ENCODE measurements at places on chromosomes 5 and 9.

GRCh38 chr5:16935231-16936149 is 598 bp downstream of the MYO10 start:
- DNase-seq, result peak; percentile 55

GRCh38 chr9:31520301-31521085 is 864.0 kb upstream of the ACO1 start:
- no peak for DNase-seq

DNA sequence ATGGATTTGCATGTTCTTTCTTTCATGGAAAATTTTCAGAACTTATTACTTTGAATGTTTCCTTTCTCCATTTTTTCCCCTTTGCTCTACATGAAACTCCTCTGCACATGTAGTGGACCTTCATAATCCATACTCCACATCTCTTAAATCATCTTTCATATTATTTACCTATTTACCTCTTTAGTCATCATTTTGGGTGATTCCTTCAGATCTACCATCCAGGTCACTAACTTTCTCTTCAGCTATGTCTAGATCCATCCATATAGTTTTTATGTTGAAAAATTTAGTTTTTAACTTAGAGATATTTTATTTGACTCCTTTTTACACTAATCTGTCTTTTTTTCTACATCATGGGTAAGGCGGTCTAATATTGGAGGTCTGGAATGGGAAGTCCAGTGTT is 586.6 kb downstream of the NR2F1-AS1 start:
- DNase-seq, result no peak

DNA sequence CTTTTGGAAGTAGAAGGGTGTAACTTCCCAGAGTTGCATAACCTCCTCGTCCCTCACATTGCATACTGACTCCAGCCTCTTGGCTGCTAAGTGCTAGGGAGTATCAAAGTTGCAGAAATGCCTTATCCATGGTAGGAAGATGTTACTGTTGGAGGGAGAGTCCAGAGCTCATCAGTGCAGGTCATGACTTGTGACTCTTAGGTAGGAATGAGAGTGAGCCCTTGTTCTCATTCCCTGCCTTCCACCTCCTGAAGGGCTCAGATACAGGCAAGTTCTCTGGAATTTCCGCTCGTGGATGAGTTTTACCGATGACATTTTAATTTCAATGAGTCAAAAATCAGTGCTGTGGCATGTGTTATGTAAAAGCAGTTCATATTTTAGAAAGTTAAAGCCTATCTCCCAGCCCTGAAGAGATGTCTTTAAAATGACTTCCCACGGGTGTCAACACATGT is 17.0 kb downstream of the IRX1 start:
- DNase-seq, result no peak

DNA sequence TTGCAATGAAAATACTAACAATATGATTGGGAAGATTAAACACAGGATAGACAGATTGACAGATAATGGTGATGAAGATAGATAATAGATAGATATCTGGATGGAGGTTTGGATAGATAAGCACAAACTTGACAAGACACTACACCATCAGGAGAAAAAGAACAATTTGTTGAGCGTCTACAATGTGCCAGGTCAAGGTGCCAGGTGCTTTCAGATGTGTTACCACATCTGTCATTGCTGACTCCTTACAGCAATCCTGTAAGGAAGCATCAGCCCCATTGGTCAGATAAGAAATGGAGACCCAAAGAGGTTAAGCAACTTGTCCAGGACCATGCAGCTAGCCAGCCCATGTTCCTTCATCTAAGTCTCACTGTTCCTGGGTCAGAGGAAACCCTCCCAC is 1.6 kb upstream of the GABRP start:
- DNase-seq, result no peak

DNA sequence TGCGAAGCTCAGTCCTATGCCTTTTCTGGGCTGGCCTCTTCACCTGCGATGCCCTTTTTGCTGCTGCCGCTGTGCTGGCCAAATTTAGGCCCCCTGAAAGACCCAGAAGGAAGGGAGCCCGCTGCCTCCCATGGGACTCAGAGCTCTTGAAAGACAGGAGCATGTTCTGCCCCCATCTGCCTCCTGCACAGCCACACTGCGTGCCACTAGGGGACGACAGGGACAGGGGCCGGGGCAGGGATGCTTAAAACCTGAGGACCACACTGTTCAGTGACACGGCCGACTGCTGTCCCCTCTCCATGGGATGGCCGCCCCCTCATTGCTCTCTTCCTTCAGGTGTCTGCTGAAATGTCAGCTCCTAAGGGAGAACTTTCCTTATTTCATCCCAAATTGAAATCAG is 132.4 kb downstream of the ADAMTS2 start:
- no peak for DNase-seq

- no peak for DNase-seq
Observed at GRCh38 chr5:149789835-149790234, 59.7 kb downstream of the PPARGC1B start.

DNA sequence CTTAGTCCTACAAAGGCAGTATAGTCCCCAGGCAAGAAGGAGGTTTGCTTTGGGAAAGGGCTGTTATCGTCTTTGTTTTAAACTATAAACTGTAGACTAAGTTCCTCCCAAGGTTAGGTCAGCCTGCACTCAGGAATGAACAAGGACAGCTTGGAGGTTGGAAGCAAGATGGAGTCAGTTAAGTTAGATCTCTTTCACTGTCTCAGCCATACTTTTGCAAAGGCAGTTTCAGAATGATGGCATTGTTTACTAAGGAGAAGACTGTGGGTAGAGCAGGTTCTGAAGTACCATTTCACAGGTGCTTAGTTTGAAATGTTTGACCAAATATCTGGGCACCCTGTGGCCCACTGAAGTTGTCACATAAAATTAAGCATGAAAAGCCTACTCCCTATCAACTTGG is 19.4 kb downstream of the SNX24 start:
- DNase-seq, result no peak

DNA sequence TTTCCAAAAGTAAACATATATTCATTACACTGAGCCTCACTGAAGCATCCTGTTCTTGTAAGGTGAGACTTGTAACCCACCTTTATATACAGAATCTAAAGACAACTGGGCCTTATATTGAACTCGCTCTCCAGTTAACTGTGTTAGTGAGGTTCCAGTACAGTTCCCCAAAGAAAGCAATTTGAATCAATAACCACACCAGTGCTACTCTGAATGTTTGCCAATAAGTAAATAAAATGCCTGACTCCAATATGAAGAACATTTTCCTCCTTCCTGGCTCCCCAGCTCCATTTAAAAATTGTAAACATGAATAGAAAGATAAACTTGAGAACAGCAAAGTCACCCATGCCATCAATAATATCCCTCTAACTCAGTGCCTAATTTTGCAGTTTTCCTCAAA is 50.1 kb downstream of the FBXW11 start:
- DNase-seq, result no peak

- DNase-seq, result no peak
Observed at GRCh38 chr5:88045165-88045564, 223.5 kb downstream of the TMEM161B start.

DNA sequence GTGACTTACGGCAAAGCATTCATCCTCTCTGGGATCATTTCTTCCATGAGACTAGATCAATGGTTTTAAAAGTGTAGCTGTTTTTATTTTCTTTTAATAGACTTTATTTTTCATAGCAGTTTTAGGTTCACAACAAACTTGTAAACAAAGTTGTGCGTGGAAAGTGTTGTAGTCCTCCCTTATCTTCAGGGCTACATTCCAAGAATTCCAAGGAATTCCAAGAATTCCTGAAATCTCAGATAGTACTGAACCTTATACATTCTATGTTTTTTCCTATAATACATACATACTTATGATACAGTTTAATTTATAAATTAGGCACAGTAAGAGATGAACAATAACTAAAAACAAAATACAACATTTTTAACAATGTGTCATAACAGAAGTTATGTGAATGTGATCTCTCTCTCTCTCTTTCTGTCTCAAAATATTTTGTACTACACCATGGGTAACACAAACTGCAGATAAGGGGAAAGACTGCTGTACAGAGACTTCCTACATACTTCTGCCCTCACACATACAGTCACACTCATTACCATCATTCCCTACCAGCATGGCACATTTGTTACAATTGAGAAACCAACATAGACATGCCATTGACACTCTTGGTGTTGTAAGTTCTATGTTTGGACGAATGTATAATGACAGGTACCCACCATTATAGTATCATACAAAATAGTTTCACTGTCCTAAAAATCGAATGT is 1933.2 kb upstream of the WWC1 start:
- DNase-seq, result no peak

- DNase-seq, result no peak
Observed at GRCh38 chr9:31112491-31112890, 1272.0 kb upstream of the ACO1 start.

- DNase-seq, result no peak
Observed at GRCh38 chr5:1730487-1730847, 69.2 kb downstream of the MRPL36 start.

GRCh38 chr5:178750230-178750629 is 19.8 kb upstream of the ZNF354A start:
- DNase-seq, result no peak

DNA sequence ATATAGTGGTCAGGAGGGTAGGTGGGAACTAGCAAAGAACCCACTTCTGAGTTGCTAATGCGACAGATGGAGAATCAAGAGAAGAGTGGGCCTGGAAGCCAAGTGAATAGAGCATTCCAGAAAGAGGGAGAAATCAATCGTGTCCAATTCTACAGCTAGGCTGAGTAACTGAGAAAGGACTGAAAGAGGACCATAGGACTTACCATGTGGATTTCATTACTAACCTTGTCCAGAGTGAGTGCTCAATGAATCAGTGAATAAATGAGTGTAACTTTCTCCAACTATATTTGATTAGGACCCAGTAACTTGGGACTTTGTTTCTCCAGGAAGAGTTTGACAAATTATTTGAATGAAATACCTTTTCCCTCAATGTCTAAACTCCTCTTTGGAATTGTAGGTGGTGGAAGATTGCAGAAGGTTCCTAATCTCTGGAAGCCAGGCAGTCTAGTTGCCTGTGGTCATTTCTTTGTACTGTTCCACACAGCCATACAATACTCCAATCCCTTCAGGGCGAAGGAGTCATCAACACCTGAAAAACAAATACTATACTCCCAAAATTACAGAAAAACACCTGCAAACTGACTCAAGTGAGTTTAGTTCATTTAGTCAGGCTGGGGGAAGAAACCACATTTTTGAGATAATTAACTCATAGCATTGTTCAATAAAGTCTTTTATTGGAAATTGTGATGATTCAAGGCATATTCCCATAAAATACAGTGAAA is 2.6 kb upstream of the F2RL1 start:
- no peak for DNase-seq

- DNase-seq, result peak; percentile 62
Observed at GRCh38 chr9:37415011-37415719, 7.3 kb upstream of the GRHPR start.

DNA sequence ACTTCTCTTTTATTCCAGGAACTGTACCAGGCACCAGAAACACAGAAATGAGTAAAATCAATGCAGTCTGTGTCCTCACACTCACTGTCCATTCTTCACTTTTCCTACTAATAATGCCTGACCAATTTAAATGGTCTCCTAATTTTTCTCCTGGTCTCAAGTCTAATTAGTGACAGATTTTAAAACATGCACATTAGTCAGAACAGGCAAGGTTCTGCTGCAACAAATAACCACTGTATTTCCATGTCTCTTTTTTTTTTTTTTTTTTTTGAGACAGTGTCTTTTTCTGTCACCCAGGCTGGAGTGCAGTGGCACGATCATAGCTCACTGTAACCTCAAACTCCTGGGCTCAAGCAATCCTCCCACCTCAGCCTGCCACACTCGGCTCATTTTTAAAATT is 99.6 kb downstream of the CEMIP2 start:
- no peak for DNase-seq

GRCh38 chr5:75325242-75325641 is 11.8 kb upstream of the HMGCR start:
- no peak for DNase-seq

DNA sequence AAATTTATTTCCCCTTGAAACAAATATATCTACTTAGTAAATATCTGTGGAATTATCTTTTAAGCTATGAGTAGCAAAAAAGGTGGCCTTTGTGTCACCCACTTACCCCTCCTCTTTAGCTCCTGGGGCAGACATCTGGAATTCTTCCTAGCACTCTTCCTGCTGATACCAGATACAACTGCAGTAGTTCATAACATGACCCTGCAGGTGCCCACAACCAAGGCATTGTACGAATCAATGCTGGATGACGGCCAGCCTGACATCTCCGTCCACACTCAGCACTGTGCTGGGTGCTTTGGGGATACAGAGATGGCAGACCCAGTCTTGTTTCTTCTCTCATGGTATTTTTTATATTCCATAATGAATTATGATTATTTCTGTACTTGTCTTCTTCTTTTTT is 152.3 kb downstream of the GOLPH3 start:
- no peak for DNase-seq

DNA sequence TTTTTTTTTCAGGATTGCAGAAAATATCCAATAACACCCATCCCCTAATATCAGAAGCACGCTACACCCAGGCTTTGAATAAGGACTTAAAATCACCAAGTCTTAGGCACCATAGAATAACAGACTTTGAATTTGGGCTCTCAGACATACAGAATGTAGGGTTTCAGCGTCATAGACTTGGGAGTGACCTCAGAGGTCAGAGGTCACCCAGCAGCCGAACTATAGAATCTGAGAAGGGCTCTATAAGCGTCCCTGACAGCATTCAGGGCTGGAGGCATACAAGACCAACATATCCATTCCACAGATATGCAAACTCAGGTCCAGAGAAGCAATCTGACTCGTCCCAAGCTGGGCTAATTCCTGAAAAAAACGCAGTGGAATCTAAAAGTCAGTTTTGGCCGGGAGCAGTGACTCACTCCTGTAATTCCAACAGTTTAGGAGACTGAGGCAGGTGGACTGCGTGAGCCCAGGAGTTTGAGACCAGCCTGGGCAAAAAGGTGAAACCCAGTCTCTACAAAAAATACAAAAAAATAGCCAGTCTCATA is 34.7 kb downstream of the SLC6A7 start:
- no peak for DNase-seq
